ENCODE measurements at places on chromosomes 5 and 9. TPM values are rescaled to one million over a fixed set of nuclear protein-coding genes. Genes with fewer than 3 reads are reported as not detected.

GRCh38 chr9:131892902-131893500 is 153.1 kb upstream of the RAPGEF1 start:
- peak; percentile 25 for DNase-seq

DNA sequence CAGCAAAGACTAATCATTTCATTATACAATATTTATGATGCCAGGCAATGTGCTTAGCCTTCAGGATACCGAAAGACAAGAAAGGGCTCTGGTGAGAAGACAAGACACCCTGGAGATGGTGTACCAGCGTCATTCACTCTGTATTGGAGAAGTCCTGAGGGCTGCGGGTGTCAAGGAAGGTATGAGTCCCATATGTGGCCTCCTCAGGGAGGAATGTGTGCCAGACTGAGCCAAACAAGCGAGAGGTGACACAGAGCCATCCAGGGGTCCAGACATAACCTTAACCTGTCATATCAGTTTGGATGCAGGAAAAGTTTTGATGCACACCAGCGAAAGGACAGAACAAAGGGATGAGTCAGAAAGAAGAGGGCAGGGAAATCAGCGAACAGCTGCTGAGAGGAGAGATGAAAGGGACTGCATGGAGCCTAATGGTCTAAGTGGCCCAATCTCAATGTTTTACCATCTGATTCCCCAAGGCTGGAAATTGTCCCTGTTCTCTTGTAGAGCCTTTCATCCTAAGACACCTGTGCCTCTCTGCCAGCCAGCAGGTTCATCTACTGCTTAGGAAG is 38.9 kb downstream of the ADRA1B start:
- DNase-seq = no peak

GRCh38 chr9:121609822-121610637 is 41.4 kb upstream of the DAB2IP start:
- DNase-seq = no peak

DNA sequence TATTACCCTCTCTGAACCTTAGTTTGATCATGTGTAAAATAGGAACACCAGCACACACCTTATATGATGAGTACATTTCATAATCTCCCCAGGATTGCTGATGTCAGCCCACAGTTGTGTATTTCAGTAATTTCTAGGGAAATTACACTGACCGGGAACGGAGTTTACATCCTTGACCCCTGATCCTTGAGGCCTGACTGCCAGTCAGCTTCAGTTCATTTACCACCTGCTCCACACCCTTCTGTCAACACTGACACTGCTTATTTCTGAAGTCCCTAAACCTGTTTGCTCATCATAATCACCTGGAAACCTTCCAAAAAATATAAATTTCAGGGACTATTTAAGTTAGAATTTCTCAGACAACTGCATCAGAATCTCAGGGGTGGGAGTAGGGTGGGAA is 55.3 kb downstream of the ZNF622 start:
- DNase-seq = no peak

- DNase-seq = no peak
These were observed 132.3 kb upstream of the SMARCA2 start for GRCh38 chr9:1882711-1883403.

GRCh38 chr5:77308154-77308960 is 97.9 kb downstream of the PDE8B start:
- no peak for DNase-seq

GRCh38 chr5:64789457-64789856 is 20.7 kb downstream of the CWC27 start:
- no peak for DNase-seq

DNA sequence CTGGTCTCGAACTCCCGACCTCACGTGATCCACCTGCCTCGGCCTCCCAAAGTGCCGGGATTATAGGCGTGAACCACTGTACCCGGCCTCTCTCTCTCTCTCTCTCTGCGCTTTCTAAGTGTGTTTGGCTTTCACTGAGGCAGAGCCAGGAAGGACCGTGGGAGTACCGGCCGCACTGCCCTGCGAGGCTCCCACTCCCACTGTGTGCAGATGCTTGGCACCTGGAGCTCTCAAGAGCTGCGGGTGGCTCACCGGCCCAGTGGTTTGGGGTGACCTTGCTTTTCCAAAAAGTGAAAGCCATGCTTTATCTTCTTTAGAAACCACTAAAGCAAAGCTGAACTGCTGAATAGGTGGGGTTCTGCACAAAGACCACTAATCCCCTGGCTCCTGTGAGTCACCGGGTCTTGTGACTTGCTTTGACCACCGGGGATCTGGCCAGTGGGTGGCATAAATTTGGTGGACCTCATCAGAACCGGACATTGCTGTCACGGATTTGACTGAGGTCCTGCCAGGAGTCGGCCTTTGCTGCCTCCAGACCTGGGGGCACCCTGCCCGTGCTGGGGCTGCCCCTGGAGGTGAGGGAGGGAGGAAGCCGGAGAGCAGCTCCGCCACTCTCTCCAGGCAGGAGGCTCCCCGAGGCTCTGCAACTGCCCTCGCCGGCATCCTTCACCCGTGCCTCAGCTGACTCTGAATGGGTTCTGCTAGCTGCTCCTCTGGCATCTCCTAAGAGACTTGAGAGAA is 228.9 kb downstream of the FANCC start:
- no peak for DNase-seq

- DNase-seq = no peak
These were observed 23.5 kb downstream of the HNRNPH1 start for GRCh38 chr5:179599973-179600372.

- DNase-seq = no peak
These were observed 32.9 kb downstream of the NSG2 start for GRCh38 chr5:174078416-174078815.

GRCh38 chr5:172636279-172637050 is 4.6 kb upstream of the NEURL1B start:
- DNase-seq = peak; percentile 81

DNA sequence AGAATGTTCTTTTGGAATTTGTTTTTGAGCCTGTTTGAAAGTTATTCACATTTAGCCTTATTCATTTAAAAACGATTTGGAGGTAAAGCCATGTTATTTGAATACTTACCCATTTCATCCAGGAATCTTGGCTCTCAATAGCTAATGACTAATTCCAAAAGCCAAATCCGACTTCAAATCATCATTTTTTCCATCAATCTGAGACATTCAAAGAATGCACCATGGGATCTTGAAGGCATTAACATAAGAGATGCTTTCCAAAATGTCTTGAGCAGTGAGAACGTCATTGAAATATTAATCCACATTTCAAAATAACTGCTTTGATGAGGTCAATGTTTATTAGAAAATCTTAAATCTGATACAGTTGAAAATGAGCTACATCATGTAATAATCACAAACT is 617.0 kb upstream of the RORB start:
- DNase-seq = no peak

GRCh38 chr9:80465556-80465955 is 893.8 kb downstream of the TLE4 start:
- no peak for DNase-seq

- DNase-seq = no peak
These were observed 60.5 kb downstream of the ROPN1L start for GRCh38 chr5:10502130-10502529.

DNA sequence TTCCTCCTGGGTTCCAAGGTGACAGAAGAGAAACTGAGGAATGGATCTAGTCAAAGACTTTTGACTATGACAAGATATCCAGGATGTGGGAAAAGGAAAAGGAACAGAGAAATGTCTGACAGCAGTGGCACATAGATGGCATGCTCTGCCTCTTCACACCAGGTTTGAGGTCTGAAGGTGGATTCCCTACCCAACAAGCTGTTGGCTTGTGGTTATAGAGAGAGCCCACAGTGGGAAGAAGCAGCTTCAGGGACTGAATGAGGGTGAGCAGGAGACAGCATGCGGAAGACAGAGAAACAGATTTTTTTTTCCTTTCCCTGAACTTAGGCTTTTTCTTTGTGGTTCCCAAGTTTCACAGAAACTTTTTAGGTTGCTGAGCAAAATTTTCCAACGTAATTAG is 20.6 kb downstream of the IFNW1 start:
- no peak for DNase-seq

- no peak for DNase-seq
These were observed 70.3 kb upstream of the UBTD2 start for GRCh38 chr5:172353846-172354245.

DNA sequence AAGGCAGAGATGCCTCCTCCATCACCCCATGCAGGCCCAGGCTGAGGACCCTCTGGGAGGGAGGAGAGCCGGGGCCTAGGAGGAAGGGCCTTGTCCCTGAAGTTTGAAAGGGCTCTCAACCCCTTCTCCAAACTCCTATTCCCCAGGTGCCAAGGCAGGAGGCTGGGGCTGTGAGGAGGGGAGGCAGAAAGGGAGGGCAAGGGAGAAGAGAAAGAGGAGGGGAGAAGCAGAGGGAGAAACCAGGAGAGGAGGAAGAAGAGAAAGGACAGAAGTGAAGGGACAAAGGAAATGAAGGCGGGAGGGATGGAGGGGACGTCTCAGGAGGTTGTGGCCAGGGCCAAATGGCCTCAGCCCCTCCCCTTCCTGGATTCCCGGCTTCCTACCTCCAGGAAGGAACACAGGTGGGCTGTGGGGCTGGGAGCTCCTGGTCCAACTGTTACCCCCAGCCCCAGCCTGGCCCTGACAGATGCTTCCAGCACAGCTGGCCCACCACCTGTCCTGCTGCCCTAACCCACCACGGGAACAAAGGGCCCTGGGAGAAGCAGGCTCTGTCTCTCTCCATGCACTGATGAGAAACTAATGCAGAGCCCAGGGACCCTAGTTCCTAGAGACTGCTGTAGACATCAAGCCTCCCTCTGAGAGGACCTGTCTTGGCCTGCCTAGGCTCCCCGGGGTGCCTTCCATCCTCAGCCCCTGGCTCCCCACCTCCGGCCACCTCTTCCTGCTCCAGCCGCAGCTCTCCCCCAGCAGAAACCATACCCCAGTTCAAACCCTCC is 3.5 kb downstream of the DBN1 start:
- no peak for DNase-seq

GRCh38 chr9:109795613-109796012 is 15.6 kb downstream of the PALM2AKAP2 start:
- DNase-seq = no peak

GRCh38 chr9:137150617-137151457 is 11.9 kb downstream of the GRIN1 start:
- DNase-seq = no peak

DNA sequence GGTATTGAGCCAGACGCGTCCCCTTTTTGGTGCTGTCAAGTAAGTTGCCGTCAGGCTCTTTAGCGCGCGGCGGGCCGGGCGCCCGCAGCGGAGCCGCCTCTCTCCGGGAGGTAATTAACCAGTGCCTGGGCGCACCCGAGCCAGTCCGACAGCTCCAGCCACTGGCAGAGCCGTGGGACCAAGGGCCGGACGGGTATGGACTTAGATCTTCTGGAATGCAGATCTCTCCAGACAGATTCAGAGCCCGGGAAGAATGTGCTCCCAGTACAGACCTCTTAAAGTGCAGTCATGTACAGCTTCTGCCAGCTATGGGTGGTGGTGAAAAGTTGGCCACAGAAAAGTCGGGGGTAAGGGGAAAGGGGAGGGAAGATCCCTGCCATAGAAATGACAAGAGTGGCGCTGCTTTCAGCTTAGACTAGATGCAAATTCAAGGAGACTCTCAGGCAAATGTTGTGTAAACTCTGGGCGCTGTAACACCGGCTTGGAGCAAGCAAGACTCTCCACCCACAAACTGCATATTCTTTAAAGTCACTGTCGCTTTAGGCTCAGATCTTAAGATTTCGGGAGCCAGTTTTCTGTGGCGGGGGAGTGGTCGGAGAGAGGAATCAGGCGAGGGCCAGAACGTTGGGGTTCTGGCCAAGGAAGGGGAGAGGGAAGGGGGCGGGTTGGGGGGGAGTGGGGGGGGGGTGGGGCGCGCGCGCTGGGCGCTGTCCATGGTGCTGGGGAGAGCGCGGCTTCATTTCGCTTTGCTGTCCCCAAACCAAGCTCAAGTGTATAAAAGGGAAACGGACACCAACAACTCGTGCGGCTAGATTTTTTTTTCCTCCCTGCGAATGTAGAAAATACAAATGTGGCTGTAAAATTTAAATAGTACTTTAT is 29.2 kb downstream of the NR2F1 start:
- no peak for DNase-seq

- no peak for DNase-seq
These were observed 69.0 kb downstream of the UGCG start for GRCh38 chr9:111965566-111966019.

- no peak for DNase-seq
These were observed 1.1 kb upstream of the OTULINL start for GRCh38 chr5:14580398-14581034.

- DNase-seq = no peak
These were observed 5.9 kb downstream of the MACIR start for GRCh38 chr5:103264508-103264907.

DNA sequence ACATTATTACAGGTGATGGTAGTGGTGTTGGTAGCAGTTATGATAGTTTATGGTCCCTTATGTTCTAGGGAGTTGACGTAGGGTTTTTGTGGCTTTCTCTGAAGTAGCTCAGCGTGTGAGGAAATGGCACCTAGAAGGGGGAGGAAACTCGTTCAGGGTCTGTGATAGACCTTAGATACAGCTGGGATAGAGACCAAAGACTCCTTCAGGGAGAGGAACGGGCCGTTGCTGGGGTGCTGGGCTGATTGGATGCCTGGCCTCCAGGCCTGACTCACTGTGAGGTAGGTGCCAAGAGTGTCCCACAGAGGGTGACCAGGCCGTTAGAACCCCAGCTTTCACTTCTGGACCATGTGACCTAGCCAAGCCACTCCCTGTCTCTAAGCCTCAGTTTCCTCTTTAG is 96.6 kb downstream of the DAB2IP start:
- DNase-seq = no peak

DNA sequence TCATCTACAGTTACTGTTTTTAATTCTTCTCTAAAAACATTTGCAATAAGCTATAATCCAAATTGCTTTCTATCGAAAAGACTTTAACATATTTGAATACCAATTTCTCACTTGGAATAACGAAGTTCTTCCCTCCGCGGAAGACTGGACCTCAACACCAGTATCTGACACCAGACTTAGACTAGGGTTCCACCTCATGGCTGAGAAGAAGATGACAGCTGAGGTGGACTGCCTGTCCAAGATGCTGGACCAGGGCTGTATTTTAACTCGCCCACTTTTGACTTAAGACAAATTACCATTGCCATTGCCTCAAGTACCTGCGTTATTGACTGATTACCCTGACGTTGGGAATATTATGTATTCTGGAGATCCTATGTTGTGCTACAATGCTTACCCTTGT is 34.1 kb downstream of the ZMAT2 start:
- no peak for DNase-seq

- DNase-seq = no peak
These were observed 232.6 kb upstream of the ANKRD55 start for GRCh38 chr5:56465769-56466135.

GRCh38 chr9:135804581-135805421 is 102.5 kb downstream of the CAMSAP1 start:
- DNase-seq = no peak

- no peak for DNase-seq
These were observed 300.8 kb downstream of the OSTF1 start for GRCh38 chr9:75389101-75389500.

Gene FAM81B
- total RNA-seq = not detected

Gene C9orf50
- not detected for total RNA-seq

Gene MARCOL
- not detected for total RNA-seq

Gene LEAP2
- total RNA-seq = 0.84 TPM

Gene PKD2L2
- not detected for total RNA-seq

Gene ZNF300
- 1.8 TPM for total RNA-seq

Gene ADGRD2
- 0.20 TPM for total RNA-seq

Gene SLC46A2
- total RNA-seq = 63.4 TPM

Gene KIF2A
- 24.4 TPM for total RNA-seq

Gene SLC34A3
- not detected for total RNA-seq

Gene PCDHGC3
- total RNA-seq = 45.5 TPM

Gene CARTPT
- total RNA-seq = not detected

Gene WDR31
- total RNA-seq = 2.3 TPM

Gene CKMT2
- 9.8 TPM for total RNA-seq

Gene GHR
- total RNA-seq = 12.5 TPM

Gene ARSK
- total RNA-seq = 6.1 TPM

All from lower leg skin (tissue), 4 donors.